ENCODE measurements at places on chromosomes 2 and 18.

- DNase-seq, result peak; percentile 75
Observed at GRCh38 chr18:70234667-70235459, 29.4 kb upstream of the RTTN start.

DNA sequence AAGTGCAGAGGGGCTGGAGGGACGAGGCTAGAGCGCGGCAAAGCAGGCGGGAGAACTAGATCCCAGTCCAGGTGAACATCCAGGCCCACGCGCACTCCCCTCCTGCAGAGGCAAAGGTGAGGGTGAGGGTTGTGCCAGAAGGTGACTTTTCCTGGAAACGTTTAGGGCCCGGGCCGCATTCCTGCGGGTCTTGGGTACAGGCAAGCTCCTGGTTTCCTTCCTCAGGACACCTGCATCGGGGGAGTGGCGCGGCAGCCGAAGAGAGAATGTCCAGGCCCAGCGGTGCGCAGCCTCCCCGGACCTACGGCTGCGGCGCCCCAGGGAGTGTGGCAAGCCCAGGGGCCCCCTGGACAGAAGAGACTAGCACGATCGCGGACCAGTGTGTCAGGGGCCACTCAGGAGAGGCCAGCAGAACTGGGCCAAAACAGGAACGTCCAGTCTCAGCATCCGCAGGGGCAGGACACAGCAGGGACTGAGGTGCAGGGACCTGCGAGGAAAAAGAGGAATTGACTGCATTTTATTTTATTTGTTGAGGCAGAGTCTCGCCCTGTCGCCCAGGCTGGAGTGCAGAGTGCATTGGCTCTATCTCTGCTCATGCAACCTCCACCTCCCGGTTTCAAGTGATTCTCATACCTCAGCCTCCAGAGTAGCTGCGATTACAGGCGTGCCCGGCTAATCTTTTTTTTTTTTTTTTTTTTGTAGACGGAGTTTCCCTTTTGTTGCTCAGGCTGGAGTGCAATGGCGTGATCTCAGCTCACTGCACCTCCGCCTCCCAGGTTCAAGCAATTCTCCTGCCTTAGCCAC is 8.7 kb upstream of the IMPA2 start:
- DNase-seq, result no peak

DNA sequence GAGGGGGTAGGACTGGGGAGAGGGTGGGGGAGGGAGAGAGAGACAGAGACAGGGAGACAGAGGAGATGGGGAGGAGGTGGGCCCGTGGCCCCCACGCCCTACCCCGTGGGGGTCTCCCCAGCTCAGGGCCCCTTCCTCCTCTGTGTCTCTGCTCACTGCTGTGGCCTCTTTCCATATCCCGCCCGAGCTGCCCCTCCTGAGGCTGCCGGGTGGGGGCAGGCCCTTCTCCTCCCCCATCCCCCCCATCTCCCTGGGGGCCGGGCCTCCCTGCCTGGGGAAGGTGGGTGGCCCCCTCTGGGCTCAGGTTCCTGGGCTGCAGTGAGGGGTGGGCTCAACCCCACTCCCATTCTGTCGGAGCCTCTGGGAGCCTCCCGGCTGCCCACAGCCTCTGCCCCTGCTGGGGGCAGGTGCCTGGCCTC is 332 bp upstream of the PDCD1 start:
- no peak for DNase-seq

- DNase-seq, result no peak
Observed at GRCh38 chr2:111239107-111239506, 118.4 kb downstream of the BCL2L11 start.

Data from suppressor macrophage treated with lipopolysaccharide for 1 hour (primary cell).